ENCODE measurements at places on chromosomes 7 and 10.

DNA sequence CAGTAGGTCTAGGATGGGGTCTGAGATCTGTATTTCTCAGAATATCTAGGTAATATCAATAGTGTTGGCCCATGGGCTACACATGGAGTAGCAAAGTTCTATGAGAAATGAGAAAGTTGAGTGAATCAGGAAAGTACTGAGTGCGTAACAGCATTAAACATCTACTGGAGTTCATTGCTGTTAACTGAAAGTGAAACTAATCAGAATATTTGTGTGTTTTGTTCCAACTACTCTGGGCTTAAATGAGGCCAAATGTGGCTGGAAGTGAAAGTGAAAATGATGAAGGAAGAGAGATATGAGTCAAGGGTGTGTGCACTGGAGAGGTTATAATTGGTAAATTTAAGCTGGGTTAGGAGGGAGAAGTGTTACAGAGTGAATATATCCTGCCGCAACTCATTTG is 46.5 kb downstream of the TMEM106B start:
- DNase-seq = peak; percentile 56

DNA sequence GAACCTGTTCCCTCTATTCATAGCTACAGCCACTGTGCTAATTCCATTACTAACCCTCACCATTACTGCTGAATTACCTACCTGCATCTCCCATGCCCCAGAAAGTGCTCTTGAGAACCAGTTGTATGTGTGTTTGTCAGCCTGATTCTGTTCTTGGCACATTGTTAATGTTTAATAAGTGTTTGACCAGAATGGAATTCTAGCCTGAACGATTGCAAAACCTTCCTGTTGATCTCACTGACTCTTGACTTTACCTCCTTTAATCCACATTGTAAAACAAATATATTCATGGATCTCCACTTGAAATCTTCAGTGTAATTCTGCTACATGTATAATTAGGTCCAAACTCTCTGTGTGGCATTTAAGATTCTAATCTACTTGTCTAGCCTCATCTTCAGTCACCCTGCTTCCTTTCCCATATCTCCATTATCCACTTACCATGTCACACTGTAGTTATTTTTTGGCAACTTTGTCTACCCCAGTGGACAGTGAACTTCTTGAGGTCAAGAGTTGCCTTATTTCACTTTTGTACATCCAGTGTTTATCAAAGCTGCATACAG is 4.9 kb downstream of the ZNF277 start:
- DNase-seq = no peak

DNA sequence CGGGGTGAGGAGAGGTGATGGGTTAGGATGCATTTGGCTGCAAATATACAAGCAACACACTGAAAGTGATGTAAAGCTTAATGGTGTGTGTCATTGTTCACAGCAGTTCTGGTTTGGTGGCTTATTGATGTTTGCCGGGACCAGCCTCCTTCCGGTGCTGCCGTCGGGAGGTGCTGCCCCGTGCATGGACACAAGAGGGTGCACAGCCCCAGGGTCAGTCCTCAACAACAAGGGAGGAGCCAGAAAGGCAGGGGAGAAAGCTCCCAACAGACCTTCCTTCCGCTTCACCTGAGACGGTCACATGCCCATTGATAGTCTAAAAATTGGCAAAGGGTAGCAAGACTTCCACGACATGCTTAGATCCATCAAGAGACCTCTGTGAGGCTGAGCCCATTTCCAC is 9.5 kb downstream of the RNF32 start:
- DNase-seq = no peak

DNA sequence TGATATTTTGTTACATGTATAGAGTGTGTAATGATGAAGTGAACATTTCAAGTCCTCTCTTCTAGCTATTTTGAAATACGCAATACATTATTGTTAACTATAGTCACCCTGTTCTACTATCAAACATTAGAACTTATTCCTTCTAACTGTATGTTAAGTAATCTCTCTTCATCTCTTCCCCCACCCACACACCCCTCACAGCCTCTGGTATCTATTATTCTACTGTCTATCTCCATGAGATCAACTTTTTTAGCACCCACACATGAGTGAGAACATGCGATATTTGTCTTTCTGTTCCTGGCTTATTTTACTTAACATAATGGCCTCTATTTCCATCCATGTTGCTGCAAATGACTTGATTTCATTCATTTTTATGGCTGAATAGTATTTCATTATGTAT is 57.7 kb upstream of the EGR2 start:
- no peak for DNase-seq

DNA sequence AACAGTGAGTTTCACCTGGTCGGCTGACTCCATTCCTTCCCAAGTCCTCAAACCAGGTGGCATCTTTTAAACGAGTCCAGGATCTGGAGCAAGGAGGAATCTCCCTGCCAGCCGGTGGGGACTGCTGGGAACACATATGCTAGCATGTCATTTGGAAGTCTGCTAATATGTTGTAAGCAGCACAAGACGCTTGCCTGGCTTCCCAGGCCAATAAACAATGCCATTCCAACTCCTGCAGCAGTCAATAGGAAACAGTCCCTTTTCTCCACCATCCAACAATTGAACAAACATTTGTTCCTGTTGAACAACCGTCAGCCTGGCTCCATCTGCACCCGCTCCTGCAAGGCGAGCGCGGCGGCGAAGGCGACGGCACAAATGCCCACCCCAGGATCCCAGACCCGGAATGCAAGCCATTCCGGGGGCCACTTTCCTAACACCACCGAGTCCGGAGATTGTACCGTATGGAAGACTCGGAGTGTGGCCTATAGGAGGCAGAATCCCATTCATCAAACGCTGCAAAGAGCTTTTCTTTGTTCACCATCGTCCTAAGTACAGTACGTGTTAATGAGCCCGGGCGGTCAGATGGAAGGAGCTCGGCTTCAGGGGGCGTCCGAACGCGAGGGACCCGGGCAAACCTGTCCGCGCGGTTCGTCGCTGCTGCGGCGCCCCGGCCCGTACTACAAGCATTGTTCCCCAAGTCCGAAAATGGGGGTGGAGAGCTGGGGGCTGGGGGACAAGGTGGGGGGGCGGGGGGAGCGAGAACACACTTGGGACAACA is 1.6 kb downstream of the FAM53B start:
- DNase-seq = no peak

DNA sequence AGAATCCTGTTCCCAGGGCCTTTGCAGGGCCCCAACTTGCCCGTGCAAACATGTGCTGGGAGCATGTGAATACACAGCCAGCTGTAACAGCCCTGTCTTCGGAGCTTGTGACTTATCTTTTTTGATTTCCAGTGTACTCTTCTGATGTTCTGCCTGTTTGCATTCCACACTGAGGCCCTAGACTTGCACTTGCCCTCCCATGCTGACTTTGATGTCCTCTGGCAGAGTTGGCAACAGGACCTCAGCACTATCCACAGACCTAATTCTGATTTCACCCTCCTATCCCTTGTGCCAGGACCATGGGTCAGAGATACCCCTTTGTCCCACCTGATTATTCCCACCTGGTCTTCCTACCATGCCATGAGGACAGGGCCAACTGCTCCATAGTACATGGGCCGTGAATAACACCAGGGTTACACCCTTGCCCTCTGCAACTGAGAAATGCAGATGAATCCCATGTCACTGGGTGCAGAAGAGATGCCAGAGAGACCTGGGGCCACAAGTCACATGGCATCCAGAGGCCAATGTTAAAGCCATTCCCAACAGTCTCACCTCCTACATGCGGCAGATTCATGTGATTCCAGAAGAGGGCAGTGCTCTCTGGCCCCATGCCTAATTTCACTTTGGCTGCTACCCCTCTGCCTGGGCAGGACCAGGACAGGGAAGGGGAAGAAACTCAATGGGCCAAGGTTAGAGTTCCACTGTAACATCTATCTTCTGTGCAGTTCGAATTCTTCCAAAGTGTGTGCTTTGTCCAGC is 43.0 kb downstream of the SCRN1 start:
- DNase-seq = no peak

GRCh38 chr7:47310020-47310419 is 271.9 kb downstream of the TNS3 start:
- no peak for DNase-seq

DNA sequence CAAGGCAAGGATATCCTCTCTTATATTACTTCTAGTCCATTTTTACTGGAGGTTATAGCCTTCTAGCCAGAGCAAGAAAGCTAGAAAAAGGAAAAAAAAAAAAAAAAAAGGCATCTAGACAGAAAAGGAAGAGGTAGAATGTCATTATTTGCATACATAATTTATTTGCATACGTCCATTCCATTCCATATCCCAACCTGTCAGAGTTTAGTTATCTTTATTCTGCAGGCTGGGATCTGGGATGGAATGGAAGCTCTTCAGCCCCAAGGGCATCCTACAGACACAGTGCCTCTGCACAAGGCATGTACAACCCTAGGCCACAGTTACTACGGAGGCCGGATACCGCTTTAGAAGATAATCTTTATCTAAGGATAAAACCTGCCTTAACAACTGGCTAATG is 9.6 kb downstream of the CH25H start:
- no peak for DNase-seq

GRCh38 chr7:4037877-4038276 is 644.2 kb upstream of the FOXK1 start:
- DNase-seq = no peak

DNA sequence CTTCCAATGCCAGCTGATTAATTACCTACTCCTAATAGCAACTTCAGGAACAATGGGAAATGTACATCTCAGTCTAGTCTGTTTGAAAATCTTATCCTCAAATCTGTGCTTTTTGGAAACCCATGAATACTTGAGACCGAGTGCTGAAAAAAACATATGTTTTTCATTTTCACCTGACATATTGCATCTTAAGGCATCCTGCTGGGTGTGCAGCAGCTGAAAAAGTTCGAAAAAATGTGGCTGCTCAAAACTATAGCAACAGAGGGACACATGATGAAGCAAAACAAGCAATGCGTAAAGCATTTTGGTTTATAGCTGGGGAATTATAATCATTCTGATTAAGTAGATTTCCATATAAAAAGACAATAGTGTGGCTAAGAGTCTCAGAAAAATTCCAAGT is 218.0 kb downstream of the CREB5 start:
- no peak for DNase-seq

DNA sequence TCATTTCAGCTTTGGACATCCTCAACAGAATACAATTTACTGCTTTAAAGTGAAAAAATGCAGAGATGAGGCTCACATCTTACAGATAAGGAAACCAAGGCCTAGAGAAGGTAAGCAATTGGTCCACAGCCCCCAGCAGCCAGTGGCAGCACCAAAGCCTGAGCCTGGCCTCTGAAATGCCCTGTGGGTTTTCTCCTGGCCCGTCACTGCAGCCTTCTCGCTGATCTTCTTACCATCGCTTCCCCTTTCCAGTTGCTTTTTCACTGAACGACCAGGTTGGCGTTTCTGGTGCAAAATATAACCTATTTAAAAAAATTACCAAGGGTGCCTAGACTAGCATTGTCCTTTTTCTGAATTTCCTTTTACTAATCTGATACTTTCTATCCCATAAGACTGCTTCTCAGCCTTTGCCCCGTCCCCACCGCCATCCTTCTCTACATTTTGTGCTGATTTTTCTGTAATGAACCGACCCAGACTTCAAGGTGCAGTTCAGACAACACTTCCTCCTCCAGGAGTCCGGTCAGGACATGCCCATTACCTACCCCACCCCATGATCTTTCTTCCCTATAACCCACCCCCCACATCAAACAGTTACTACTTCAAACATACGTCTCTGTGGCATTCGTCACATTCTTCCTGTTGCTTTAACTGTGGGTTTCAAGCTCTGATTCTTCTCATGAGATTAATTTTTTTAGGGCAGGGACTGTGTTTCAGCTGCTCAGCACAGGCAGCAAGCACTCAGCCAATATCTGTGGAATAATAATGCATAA is 289.4 kb downstream of the DNAJB6 start:
- DNase-seq = no peak

DNA sequence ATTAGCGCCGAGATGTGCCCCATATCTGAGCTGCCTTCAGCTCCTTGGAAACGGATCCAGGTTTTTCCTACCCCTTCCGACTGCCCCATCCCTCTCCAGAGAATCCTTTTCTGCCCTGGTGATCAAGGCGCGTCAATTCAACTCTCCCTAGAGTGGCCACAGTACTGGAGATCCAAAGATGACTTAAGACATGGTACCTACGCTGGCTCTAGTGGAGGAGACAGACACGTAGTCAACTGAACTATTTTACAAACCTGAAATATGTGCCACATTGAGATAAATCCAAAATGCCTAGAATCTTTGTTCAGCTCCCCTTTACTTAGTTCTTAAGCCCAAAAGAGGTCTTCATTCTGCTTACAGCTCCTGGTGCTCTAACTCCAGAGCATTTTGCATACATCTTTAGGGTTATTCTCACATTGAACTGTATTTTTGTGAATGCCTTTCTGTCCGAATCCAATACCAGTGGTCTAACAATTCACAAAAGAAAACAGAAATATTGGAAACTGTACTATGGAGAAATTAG is 444 bp upstream of the TNPO3 start:
- DNase-seq = no peak

- DNase-seq = no peak
These were observed 81.1 kb upstream of the ADO start for GRCh38 chr10:62723375-62723774.

DNA sequence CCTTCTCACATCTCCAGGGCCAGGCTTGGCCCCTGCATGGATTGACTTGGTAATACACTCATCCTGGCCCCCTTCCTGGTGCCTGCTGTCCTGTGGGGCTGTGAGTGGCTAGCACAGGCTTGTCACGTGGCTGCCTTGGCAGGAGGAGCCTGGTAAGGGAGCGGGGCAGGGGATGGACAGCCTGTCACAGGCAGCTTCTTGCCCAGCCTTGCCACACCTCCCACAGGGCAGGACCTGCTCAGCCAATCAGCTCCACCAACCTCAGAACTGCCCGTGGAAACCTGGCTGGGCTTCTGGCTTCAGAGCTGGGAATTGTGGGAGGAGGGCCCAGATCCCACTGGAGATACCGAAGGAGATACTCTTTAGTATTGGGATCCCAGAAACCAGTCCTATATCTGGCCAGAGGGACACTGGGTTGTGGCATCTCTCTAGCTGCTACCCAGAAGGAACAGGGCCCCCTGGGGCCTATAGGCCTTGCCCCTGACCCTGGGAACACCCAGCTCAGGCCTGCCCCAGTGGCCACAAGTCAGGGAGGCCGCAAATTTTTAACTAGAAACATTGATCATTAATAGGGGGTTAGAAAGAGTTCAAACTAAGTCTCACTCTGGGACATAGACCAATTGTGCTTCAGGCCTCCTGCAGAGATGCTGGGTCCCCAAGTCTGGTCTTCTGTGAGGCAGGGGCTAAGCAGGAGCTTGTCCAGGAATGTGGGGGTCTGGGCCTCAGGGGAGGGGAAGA is at the start of gene HOGA1:
Gene HOGA1, plus strand, starts transcription at position 330 of the 738 bp plus-strand sequence. Its CDS starts 315 bp downstream, at position 645.
- peak; percentile 31 for DNase-seq

DNA sequence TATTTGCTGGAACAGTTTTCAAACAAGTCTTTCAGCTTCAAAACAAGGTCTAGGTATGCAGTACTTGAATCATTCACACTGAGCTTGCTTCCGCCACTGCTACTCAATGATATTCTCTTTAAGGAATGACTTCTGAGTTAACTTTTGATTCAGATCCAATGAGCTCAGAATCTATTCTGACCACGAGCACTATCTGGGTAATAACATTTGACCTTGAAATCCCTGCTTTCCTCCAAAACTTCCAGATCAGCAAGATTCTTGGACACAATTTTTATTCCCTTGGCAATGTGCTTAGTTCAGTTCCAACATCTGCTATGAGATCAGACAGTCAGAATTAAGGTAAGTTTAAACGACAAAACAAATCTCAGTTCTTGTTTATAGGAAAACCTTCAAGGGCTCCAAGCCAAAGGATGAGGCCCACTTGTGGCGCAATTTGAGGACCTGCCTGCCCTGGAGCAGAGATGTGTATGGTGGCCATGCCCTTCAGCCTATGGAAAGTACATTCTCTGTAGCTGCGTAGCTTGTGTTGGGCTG is 87.2 kb downstream of the RNF216 start:
- DNase-seq = peak; percentile 83

Data from astrocyte of the cerebellum (primary cell).